ENCODE measurements at places on chromosomes 6 and 20.

GRCh38 chr6:166687879-166688205 lies 60.8 kb upstream of the RPS6KA2 start:
- DNase-seq = no peak

- DNase-seq = no peak
Observed at GRCh38 chr20:40307997-40308396, 381.0 kb downstream of the MAFB start.

GRCh38 chr6:42229506-42230119 lies 12.0 kb upstream of the MRPS10 start:
- DNase-seq = no peak

GRCh38 chr20:18929800-18930199 lies 116.2 kb downstream of the SCP2D1 start:
- no peak for DNase-seq

- DNase-seq = no peak
Observed at GRCh38 chr6:110319843-110320242, 38.3 kb downstream of the METTL24 start.

DNA sequence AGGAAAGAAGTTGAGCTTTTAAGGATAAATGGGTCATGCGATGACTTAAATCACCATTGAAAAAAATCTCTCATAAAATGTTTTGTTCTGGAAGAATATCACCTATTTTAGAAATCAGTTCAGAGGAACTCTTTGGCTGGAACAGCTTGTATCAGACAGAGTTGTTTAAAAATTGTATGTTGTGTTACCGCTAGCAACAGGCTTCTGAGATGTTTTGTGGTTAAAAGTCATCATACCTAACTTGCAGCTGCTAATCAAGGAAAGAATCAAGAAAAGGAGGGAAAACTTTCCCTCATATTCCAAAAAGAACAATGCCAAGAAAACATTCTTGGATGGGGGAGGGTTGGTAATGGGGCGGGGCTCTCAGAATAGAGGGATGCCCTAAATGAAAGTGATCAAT lies 220.7 kb upstream of the CITED2 start:
- DNase-seq = no peak

- no peak for DNase-seq
Observed at GRCh38 chr6:166471797-166472260, 89.1 kb upstream of the MPC1 start.

DNA sequence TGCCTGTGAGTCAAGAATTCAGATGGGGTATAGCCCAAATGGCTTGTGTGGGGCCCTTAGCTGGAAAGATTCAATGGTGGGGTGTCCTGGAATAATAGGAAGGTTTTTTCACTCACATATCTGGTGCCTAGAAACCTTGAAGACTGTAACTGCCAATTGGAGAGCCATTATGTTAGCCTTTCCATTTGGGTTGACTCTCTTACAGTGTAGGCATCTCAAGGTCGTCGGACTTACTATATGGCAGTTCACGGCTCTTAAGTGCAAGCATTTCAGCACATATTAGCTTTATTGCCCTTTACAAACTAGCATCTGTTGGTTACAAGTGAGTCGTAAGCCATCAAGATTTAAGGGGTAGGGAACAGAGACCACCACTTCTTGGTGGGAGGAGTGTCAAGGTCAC lies 74.1 kb downstream of the CD2AP start:
- DNase-seq = no peak
